ENCODE measurements at places on chromosomes 1 and 21.

- DNase-seq: no peak
These were observed 1.9 kb downstream of the DPYD start for GRCh38 chr1:97918961-97919360.

- DNase-seq: no peak
These were observed 7.3 kb upstream of the TAGLN2 start for GRCh38 chr1:159932296-159933285.

DNA sequence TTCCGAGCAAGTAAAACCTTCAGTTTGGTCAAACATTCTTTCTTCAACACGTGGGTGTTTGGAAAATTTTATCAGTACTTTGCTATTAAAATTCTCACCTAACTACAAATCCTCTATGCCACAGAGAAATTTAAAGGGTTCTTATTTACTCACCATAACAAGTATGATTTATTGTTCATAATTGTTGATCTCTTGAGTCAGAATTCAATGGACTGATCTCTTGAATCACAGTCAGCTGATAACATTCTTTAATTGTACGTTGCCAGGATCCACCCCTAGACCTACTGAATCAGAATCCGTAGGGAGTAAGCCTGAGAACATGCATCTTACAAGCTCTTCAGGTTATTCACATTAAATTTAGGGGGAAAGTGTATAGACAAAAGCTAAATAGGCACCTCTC lies 51.2 kb downstream of the DIPK1A start:
- no peak for DNase-seq

- DNase-seq: peak; percentile 44
These were observed 11.9 kb upstream of the EDN2 start for GRCh38 chr1:41496080-41497055.

DNA sequence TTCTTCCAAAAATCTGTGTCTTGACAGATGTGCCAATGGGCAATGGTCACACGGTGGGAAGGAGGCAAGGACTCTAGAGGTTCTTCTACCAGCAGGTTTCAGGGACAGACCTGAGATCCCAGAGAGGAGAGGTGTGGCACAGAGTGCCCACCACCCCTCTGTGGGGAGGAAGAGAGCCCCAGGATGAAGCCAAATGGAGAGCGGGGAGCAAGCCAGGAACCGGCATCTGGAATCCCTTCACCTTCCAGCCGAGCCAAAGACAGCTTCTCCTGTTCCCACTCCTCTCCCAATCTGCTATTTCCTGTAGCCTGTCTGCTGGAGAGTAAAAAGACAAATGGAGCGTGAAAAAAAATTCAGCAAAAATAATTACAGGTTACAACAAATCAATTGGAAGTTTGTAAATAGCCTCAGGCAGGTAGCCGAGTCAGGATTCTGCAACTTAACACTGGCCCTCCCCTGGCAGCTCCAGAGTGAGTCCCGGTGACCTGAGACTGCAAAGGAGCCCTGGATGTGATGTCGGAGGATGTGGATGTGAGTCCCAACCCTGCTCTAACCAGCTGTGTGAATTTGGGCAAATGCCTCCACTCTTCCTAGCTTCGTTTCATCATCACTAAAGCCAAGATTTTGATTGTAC lies 45.4 kb upstream of the LRRN2 start:
- DNase-seq: no peak

GRCh38 chr1:210448297-210448892 lies 119.7 kb downstream of the HHAT start:
- DNase-seq: no peak

DNA sequence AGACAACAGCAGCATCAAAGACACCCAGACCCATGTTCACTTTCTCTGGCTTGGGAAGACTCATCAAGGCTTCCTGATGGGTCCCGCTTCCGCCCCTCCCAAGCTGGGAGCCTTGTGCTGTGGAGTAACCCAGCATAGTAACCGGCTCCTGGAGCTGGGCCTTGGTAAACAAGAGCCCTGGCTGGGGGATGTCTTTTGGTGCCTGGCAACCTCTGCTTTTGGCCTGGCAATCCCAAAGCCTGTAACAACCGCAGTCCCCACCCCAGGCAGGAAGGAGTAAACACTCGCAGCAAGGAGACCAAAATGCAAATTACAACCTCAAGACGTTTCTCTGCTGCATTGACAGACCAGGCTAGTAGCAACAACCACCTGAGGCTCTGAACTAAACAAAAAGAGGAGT lies 16.9 kb upstream of the THRAP3 start:
- DNase-seq: no peak

- DNase-seq: no peak
These were observed 11.4 kb upstream of the ASCL5 start for GRCh38 chr1:201138311-201138840.

DNA sequence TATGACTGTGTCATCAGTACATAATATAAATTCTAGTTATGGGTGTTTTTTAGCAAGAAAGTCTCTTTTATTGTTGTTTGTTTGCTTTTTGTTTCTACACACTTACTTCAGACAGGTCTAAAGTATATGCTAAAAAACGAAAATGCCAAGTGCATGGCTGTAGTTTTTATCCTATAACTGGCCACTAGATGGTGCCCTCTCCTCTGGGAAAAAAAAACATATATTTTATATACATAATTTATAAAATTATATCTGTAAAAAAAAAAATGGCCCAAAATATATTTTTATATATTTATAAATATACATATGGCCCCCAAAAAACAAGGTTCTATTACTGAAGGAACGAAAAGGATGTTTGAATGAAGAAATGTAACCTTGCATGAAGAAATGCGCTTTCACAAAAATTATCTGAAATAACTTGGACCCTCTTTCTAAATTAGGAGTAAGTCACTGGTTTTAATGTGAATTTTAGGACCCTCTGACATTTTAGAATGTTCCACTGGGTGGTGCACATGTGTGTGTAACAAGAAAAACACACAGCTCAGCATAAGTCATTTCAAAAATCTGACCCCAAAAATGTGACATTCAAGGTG lies 93.5 kb downstream of the TTLL7 start:
- no peak for DNase-seq

- no peak for DNase-seq
These were observed 2249.1 kb downstream of the NCAM2 start for GRCh38 chr21:23247334-23247733.

- DNase-seq: no peak
These were observed 14.6 kb upstream of the PAPPA2 start for GRCh38 chr1:176448340-176448739.

DNA sequence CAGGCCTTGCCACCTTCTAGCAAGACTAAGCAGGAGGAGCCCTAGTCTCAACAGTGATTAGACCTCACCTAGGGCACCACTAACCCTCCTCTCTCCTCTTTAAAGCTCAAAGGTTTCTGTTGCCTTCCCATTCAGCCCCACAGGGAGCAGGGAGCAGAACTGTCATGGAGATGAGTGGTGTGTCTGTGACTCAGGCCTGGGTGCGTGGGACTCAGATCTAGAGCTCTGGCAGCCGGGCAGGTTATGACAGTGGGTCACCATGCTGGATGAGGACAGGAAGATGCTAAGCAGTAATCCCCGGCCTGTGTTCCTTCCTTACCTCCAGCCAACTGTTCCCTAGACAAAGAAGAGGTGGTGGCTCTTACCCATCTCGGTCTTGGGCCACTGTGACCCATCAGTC lies 60.1 kb upstream of the COA6 start:
- no peak for DNase-seq

GRCh38 chr1:76219366-76219818 lies 144.8 kb downstream of the ST6GALNAC3 start:
- peak; percentile 4 for DNase-seq

DNA sequence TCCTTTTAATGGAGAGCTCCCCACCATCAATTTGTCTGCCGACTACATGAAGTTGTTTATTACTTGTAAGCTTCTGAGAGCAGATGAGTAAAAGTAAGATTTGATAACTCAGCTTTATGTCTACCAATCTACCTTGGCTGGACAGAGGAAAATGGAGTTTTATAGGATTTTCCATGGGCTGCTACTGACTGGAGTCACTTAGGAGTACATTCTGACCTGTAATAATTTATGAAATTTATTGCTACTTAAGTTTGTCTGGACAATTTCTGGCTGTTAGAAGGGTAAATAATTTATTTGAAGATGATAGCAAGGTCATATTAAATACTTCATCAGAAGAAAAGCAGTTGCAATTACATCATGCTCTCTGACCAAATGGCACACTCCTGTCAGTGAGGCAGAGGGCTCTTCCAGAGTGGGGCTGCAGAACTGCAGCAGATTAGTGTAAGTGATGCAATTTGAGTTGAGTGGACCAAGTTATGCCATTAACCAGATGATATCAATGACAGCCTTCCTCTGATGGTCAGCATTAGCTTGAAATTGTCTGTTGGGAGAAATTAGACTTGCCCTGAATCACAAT lies 736.7 kb upstream of the PTBP2 start:
- DNase-seq: no peak

DNA sequence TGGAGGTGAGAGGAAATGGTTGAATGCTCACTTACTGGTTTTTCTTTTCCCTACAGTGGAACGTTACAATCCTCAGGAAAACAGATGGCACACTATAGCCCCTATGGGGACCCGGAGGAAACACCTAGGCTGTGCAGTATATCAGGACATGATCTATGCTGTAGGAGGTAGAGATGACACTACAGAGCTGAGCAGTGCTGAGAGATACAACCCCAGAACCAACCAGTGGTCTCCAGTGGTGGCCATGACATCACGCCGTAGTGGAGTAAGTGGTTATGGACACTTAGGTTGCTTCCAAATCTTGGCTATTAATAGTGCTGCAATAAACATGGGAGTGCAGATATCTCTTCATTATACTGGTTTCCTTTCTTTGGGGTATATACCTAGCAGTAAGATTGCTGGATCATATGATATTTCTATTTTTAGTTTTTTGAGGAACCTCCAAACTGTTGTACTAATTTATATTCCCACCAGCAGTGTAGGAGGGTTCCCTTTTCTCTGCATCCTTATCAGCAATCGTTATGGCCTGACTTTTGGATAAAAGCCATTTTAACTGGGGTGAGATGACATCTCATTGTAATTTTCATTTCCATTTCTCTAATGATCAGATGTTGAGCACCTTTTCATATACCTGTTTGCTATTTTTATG lies 48.8 kb upstream of the DARS2 start:
- no peak for DNase-seq

GRCh38 chr1:27970401-27970800 lies 10.6 kb downstream of the XKR8 start:
- no peak for DNase-seq

DNA sequence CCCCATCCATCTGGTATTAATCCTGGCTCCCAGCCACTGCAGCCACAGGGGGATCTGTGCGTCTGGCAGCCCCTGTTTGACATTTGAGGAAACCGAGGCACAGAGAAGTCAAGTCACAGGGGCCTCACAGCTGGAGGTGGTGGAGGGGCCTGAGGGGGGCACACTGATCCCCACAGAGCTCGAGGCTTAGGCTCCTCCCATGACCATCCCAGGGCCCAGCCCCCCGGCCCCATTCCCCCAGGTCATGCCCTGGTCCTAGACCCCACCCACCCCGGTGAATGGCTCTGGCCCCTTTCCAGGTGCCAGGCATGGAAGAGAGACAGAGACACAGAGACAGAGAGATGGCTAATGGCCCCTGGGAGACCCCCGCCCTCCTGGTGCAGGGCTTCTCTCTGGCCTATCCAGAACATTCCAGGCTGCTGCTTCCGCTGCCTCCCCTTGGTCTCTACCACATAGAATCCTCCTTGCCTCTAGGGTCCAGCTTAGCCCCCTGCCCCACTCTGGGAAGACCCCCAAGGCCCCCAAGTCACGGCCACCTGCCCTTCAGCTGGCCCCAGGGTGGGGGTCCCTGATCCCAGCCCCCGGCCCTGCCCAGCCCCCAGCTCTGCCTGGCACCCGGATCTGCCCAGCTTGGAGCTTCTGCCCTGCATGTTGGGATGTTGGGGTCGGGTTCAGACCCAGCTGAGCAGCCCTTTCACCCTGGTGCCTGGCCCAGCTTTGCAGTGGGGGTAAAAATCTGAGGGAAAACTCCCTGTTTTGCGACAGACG lies 29.2 kb upstream of the LRRC3 start:
- DNase-seq: no peak

DNA sequence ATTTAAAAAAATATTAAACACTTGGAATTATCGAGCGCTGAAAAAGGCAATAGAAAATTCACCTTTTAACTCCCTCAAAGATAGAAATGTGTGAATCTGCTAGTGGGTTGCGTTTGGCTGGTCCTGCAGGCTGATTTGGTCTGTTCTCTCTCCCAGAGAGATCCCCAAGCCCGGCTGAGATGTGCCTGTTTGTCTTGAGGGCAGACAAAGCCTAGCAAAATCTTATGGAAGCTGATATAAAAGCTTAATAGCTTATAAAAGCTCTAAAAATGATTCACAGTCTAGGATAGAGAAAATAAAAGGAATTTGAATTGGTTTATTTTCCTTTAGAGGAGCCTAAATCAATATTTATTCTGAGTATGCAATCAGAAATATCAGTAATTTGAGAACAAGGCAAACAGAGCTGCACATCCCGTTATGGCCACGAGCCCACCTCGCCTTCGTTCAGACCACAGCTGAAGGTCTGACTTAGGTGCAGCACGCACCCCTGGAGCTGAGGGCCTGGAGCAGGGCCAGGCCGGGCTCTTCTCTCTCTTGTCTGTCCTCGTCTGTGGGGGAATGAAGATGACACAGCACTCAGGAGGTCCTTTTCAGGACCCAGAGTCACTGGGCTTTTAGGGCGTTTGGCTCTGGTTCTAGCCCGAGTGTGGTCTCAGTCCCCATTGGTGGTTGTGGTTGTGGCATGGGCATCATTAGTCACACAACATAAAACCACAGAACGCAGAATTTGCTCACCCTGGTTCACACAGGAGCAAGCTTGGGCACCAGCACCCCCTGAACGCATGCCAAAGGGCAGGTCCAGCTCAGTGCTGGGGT lies 18.6 kb downstream of the PDE9A start:
- no peak for DNase-seq

DNA sequence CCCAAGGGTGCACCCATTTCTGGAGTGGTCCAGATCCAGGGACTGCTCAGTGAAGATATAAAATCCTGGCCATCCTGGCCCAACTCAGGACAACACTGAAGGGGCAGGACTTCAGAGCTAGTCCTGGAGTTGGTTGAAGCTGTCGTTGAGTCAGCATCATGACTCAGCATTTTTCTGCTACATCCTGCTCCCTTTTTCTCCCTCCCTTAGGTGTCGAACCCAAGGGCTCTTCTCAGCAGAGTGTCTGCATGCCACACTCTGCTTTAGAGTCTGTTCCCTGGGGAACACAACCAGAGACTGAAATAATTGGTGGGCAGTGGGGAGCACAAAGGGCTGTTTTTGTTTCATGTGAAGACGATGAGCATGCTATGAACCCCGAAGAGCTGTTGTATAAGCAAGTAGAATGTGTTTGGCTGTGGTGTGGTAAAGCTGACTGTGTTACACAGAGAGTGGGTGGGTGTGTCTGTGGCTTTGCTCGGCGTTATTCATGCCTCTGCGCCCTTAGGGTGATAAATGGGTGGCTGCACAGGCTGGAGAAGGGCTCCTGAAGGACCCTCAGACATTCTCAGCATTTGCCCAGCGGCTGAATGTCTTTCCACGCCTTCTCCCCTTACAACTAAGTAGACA lies 167.2 kb downstream of the CYYR1 start:
- DNase-seq: no peak

- no peak for DNase-seq
These were observed 109.6 kb downstream of the VPS13D start for GRCh38 chr1:12339396-12339795.
